ENCODE measurements at places on chromosomes 2 and 18. TPM values are rescaled to one million over a fixed set of nuclear protein-coding genes. Genes with fewer than 3 reads are reported as not detected.

TMEM200C gene
- total RNA-seq, result 2.3 TPM

SLC5A7 gene
- not detected for total RNA-seq

DNAJC5G gene
- not detected for total RNA-seq

REEP1 gene
- total RNA-seq, result under 0.01 TPM

SERPINB12 gene
- total RNA-seq, result not detected
